ENCODE measurements at places on chromosomes 1 and 21.

GRCh38 chr1:163410073-163410999 lies 88.6 kb downstream of the NUF2 start:
- DNase-seq: peak; percentile 57

DNA sequence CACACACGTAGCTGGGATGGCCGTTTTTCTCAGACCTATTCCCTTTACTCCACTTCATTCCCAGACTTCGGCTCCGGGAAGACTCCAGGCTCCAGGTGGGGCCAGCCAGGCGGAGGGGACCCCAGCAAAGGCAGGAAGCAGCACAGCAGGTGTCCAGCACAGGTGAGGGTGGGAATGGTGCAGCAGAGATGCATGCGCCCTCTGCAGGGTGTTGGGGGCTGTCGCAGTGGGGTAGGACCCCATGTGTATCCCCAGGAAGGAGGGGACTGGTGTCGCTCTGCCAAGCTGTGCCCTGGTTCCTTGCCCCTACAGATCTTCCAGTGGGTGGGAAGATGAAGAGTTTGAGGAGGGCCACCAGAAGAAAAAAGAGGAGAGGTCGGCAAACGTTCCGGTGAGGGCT lies 5.3 kb downstream of the TTC24 start:
- DNase-seq: no peak

DNA sequence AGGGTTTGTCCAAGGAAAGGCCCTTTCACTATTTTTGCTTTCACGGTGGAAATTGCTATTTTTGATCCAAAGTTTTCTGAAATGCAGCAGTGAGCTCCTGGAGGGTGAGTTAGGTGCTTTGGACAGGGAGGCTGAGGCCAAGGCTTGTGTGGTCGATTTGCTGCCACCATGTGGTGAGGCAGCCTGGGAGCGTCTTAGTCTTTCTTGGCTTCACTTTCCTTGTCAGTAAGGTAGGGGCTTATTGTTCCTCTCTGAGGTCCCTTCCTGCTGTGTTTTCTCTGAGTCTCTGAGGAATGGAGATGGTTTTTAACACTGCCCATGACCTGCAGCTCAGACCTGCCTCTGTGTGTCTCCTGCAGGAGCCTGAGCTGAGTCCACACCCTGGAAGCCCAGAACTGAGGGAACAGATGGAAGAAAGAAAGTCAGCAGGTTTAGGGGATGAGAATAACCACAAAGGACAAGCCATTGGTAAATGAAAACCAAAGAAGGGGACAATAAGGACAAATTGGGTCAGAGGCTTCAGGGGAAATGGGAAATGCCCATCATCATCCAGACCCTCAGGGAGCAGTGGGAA lies 20.1 kb upstream of the S100A10 start:
- no peak for DNase-seq

GRCh38 chr1:177278626-177279390 lies 108.0 kb downstream of the BRINP2 start:
- DNase-seq: peak; percentile 36

GRCh38 chr1:214463596-214463995 lies 87.8 kb downstream of the PTPN14 start:
- DNase-seq: no peak

DNA sequence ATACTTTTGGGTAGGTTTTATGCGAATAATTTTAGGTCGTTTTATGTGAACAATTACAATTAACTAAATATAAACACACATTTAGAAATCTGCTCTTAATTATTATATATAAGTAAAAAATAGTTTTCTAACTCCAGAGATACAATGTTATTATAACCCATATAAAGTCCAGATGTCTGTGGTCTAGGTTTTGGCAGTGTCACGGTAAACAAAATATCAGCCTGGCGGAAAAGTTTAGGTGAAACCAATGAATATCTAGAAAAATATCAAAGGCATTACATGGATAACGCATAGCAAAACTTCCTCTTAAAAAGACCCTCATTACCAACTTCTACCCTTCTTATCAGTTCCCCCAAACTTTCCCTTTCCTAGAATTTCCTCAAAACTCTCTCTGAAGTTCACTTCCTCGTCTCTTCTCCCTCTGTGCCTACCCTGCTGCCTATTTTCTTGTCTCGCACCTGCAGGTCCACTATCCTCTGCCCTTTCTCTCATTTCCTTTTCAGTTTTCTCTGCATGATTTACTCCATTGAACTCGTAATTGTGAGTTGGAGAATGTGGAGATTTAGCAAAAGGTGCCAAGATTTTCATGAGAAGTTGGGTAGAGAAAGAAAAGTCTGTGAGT lies 21.8 kb downstream of the VTCN1 start:
- peak; percentile 10 for DNase-seq

- DNase-seq: no peak
Observed at GRCh38 chr1:21337010-21337437, 46.8 kb upstream of the ECE1 start.

GRCh38 chr1:48720929-48721328 lies 55.8 kb downstream of the BEND5 start:
- DNase-seq: no peak

- peak; percentile 64 for DNase-seq
Observed at GRCh38 chr1:239354231-239354630, 32.1 kb upstream of the CHRM3 start.

DNA sequence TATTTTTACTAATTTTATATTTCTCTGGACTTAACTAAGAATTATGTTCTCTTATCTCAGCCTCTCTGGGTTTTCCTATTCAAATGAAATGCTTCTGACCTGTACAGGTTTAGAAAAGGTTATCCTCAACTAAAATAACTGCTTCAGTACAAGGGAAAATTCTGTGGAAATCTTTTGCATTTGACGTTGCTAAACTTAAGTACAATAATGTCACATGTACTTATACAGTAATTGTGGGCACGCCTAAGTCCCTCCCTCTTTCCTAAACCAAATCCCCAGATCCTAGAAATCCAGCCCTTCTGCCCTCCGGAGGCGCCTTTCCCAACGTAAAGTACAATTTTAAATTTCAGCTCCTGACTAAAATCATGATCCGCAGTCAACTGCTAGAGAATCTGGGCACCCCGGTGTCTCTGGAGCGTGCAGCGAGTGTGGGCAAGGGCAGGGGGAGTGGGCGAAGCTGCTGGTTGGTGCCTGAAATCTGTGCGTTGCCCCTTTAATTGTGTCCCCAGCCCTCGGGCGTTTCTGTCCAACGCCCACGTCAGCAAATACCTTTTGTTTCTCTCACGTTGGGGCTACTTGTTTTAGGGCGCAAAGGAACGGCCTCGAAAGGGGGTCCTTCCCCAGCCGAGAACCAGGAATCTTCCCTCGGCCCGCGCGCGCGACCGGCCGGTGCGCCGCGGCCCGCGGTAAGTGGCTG lies at the start of gene ZBTB8A:
Gene ZBTB8A, plus strand, starts transcription at position 541 of the 697 bp plus-strand sequence. CDS start 53,505 bp downstream, outside the sequence.
- peak; percentile 65 for DNase-seq

DNA sequence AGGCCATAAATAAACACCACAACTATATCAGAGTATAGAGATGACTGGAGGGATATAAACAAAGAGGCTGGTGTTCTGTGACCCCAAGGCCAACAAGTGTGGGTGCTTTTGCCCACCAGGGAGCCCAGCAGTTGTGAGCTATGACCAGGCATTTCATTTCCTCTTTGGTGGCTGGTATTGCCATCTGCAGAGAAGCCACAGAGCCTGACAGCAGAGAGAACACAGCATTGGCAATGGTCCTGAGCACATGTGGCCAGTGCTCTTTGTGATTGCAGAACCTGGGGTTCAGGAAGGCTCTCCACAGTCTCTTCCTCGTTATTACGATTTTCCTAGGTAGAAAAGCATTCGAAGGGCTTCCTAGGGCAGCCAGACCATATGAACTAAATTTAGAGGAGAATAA lies 112.3 kb downstream of the TM2D1 start:
- no peak for DNase-seq
